Stimulated activated CD8-positive, alpha-beta memory T cell treated with anti-CD3 and anti-CD28 coated beads, Interleukin-15, amount 100 ng/mL, for 48 hours (primary cell): ENCODE measurements at places on chromosomes 1 and 21.

DNA sequence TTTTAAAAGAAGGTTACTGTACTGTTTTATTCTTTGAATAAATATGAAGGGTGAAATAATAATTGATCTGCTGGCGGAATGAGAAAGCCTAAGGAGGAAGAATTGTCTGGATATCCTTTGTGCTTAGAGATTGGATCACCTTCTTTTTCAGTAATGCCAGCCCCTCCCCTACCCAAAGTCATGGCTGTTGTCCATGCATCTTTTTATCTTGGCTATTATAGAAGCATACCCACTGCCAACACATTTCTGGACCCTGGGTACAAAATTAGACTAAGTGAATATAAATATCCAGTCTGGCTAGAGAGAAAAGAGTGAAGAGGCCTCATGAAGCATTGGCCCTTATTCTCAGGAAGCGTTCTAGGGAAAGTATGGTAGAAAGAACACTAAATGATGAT, 28.1 kb downstream of the AK4 start:
- no peak for DNase-seq

DNA sequence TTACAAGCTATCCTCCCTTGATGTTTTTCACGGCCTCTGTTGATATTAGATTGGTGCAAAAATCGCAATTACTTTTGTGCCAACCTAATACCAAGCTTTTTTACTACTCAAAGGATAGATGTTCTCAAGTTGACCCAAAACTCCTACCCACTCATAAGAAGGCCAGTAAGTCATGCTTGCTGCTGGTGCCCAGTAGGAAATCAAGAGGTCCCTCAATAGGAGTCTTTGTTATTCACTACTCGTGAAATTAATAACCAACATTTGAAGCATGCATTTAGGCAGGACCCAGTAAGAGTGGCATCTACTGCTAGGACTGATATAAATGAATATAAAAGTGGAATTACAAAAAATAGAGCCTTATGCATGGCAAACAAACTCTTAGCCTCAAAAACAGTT, 52.6 kb downstream of the APP start:
- no peak for DNase-seq

GRCh38 chr1:207129053-207129452, 25.0 kb downstream of the C4BPA start:
- no peak for DNase-seq

DNA sequence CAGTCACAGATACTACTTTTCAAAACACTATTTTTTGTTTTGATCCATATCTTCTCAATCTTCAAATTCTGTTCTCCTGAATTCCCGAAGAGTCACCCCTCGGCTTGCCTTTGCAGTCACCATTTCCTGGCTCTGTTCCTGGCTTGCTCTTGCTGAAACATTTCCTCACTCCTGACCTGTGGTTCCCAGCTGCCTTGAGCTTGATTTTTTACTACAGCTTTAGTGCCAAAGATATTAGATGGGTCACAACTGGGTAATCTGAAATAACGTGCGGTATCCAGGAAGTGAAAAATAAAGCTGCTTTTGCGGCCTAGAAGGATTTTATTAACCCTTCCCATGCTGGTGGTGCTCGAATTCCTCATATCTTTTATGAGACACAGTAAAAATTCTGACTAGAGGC, 318.8 kb downstream of the PCP4 start:
- no peak for DNase-seq

- DNase-seq, result peak; percentile 34
These were observed 58.5 kb downstream of the TENT5C start for GRCh38 chr1:117664314-117664713.

DNA sequence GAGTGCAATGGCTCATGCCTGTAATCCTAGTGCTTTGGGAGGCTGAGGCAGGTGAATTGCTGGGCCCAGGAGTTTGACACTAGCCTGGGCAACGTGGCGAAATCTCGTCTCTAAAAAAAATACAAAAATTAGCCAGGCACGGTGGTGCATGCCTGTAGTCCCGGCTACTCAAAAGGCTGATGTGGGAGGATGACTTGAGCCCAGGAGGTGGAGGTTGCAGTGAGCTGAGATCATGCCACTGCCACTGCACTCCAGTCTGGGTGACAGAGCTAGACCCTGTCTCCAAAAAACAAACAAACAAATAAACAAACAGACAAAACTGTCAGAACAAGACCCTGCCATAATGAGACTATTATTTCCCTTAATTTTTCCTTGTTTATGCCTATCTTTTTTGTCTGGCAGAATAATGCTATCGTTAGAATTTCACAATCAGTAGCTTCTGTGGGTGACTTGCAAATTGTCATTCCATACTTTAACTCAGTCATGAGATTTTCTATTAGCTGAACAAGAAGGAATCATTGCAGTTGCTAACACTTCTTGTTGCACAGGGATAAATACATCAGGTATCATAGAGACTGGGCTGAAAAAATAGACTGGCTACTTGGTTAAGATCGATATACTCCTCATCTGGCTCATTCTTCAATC, 7.5 kb upstream of the THEM4 start:
- no peak for DNase-seq

- DNase-seq, result no peak
These were observed 11.8 kb downstream of the CHIT1 start for GRCh38 chr1:203217668-203218067.

DNA sequence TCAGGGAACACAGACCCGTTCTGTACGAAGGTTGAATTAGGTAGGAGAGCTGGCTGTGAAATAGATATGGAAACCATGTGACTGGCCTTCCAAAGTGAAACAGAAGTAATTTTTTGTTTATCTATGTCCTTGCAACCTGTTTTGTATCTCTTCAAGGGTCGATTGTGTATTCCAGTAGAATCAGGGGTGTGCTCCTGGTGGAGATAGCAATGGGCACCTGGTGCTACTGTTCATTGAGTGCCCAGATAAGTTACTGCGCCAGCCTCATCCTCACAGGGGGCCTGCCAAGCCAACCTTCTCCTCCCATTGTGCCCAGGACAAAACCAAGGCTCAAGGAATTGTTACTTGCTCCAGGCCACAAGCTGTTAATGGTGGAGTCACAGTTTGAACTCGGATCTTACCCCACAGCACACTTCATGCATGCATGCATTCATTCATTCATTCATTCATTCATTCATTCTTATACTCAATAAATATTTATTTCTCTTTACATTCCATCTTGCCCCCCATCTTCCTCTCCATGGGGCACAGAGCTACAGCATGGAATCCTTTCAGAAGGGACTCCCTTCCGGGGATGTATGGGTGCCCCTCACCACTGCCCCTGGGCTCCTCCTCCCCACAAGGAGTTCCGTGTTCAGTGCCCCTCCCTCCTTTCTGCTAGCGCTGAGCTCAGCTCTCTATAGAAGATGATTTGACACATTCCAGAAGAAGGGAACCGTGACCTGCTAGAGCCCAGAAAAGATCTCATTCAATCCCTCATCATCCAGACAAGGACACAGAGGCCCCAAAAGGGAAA, 24.0 kb downstream of the ADORA1 start:
- no peak for DNase-seq

DNA sequence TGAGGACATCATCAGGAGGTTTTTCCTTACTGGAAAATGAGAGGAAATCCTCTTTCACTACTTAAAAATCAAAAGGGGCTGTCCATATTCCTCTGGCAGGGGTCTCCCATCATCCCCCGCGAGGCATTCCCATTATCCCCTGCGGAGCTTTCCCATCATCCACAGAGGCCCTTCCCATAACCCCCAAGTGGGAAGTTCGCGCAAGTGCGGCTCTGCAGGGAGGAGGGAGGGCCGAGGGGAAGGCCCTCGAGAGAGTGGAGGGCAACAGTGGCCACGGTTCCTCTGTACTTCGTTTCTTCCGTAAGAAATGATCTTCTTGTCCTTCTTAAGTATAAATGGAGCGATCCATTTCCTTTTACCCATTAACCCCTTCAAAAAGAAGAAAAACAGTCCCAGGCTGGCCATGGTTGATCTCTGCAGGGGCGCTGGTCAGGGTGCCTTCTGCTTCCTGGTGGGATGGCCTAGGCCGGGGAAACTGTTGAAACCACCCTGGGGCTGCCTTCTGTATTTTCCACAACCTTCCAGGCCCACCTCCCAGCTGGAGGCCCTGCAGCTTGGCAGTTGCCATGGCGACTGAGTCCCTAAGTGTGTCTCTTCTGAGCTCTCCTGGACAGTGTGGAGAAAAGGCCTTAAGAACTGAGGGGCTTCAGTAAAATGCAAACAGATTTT, 3.6 kb upstream of the RSPH1 start:
- no peak for DNase-seq

- no peak for DNase-seq
These were observed 124.1 kb downstream of the DISP1 start for GRCh38 chr1:222938986-222939385.
